Left colon (tissue), 2 donors: ENCODE measurements at places on chromosomes 2 and 18. TPM values are rescaled to one million over a fixed set of nuclear protein-coding genes. Genes with fewer than 3 reads are reported as not detected.

DNA sequence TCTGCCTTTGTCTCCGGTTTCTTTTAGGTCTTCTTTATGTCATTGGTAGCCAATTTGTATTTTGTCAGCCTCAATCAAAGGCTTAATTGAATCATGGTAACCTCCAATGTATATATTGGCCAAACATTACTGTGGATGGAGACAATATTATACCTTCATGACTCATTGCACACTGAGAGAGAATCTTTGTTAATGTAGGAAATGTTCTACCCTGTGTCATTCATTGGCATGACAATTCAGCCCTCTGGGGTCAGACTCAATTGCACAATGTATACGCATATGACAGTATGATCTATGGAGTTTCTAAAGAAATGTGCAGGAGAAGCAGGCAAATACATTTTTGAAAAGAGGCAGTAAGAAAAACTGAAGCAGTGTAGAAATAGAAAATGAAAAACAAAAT lies 162.6 kb downstream of the PDE11A start:
- no peak for DNase-seq

C2orf66 gene
- not detected for total RNA-seq

- no peak for DNase-seq
These were observed 222.5 kb downstream of the SEPTIN10 start for GRCh38 chr2:109391243-109391642.

DNA sequence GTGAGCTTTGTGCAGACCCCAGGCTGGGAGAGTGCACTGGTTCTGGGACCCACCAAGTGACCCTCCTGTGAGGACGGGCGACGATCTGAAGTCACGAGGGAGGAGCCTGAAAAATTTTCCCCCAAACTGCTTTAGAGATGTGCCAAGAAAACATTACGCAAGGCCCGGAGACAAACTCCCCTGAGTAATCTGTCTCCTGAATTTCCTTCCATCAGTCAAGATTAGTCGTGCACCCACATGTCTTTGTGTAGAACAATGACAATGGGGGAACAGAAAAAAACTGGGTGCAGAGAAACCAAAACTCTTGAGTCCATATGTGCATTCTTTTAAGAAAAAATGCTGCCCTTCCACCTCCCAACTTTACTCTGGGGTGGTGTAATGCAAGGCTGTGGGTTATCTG lies 12.6 kb upstream of the NCK2 start:
- DNase-seq = no peak

ACTG2 gene
- 765 TPM for total RNA-seq

DNA sequence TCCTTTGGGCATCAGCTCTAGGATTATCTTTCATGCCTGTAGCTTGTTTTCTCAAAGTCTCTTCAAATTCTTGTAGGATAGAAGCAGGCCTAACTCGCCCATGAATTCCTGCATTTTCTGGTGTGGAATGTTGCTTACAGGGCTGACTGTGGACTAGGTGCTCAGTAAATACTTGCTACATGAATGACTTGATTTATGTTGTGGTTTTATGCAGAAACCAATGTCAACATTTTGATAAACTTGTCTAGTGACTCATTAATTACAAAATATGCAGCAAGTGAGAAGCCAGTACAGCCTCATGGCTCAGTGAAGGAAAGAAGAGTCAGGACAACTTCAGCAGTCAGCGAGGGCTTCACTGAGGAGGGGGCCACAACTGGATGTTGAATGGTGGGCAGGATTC lies 110.6 kb upstream of the SIX2 start:
- DNase-seq = no peak

DNA sequence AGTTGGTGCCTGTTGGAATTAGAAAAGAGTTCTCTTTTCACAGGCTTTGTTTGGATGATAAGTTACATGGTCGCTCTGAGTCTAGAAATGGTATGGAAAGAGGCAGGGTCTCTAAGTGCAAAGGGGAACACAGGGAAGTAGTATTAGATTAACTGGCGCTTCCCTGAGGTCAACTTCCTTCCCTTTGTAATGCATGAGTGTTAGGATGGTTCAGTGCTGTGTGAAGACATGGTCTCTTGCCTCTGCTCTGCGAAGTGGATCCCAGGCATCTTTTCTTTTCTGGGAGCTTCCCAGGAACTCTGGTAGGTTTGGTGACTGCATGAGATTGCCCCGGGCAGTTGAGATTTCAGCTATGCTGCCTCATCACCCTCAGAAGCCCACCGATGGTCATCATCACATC lies 170.3 kb downstream of the MIB1 start:
- DNase-seq = no peak

MYOM1 gene
- 3.5 TPM for total RNA-seq

- no peak for DNase-seq
These were observed 640.2 kb downstream of the RNF144A start for GRCh38 chr2:7557376-7557775.

GPAT2 gene
- total RNA-seq = 5.3 TPM

GRCh38 chr2:176642074-176642473 lies 372.8 kb downstream of the MTX2 start:
- DNase-seq = no peak

GRCh38 chr2:84906900-84907714 lies 1.7 kb downstream of the TMSB10 start:
- peak; percentile 69 for DNase-seq

STON1 gene
- 13.3 TPM for total RNA-seq

- DNase-seq = no peak
These were observed 137.0 kb downstream of the UBE2E3 start for GRCh38 chr2:181117206-181117925.

DNA sequence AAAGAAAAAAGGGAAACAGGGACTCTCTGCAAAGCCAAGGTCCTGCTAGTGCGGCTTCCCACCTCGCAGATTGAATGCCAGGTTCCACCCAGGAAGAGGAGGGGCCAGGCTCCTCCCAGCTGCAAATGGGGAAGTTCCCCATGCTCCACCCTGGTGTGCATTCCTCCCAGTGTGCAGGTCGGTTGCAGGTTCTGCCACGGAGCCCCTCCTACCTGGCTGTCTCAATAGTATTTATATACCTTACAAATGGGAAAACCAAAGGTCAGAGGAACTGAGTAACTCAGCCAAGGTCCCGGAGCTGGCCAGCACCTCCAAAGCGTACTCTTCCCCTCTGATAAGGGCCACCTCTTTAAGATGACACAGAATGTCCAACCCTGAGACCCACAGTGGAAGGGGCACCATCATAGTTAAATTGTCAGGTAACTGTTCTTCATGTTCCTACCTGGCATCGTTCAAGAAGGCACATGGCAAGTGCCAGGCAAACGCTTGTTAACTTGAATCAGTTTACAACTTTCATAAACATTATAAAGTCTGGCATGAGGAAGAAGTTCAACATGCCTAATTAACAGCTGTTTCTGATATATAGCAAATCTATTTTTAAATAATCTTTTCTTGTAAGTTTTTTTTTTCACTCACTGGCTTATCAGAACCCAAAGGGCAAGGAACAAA lies 35.5 kb downstream of the POU3F3 start:
- DNase-seq = peak; percentile 76

GRCh38 chr2:156982615-156983014 lies 274.9 kb upstream of the GALNT5 start:
- no peak for DNase-seq

- no peak for DNase-seq
These were observed 27.5 kb downstream of the CDH20 start for GRCh38 chr18:61360404-61361383.
